ENCODE measurements at places on chromosomes 5 and 9.
A peak's percentile ranks its signal among the peaks of the same experiment; 100 is the strongest.

DNA sequence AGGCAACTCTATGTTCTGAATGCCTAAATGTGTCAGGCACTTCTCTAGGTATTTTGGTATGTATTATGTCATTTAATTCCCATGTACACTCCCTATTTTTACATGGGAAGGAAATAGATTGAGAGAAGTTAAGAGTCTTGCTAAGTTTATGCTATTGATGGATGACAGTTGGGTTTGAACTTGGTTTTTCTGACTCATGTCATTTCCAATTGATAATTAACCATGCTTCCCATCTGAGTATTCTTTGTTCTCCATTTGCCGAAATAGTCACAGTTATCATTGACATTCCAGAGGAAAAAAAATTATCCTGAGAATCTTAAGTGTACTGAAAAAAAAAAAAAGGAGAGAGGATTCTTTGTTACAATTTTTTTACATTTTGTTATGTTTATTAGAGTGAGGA, 23.1 kb upstream of the DMRTA1 start:
- DNase-seq = no peak

DNA sequence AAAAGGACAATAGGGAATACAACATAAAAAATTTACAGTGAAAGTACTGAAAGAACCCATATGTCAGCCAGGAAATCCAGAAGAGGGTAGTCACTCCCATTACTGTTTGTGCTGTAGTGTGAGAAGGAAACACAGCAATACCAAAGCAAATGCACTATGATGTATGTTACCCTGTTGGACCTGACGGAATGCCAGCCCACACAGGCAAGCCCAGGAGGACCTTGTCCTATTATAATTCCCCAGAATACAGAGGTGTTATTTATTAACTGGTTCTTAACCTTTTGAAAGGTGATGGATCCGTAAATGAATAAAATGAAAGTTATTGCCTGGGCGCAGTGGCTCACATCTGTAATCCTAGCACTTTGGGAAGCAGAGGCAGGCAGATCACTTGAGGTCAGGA, 79.0 kb downstream of the GDA start:
- DNase-seq = no peak

DNA sequence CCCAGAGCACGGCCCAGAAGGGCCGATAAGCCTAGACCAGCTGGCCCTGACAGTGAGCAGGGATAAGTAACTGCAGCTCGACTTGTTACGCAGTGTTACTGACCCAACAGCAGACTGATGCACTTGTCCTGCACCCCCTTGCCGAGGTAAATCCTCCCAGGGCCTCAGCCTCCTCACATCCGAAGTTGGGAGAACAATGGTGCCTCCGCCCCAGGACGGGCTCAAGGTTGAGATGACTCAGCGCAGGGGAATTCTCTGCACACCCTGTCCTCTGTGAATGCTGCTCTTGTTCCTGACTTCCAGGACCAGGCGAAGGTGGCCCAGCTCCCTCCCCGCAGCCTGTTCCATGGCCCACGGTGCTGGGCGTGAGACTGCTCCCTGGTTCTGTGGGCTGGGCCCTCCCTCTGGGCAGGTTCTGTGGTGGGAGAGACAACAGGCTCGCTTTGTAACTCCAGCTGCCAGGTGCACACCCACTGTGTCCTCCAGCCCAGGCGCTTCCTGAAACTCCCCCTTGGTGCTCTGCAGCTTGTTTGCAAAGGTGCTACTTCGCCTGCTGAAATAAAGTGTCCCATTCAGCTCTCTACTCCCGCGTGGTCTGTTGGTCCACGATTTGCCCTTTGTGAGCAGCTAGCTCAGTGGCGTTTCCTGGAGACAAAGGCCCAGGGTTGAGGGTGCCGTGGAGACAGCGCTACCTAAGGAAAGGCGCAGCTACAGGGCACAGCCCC, 40.1 kb upstream of the SLC6A19 start:
- no peak for DNase-seq

- DNase-seq = no peak
Measured at GRCh38 chr9:101458963-101459631, 23.5 kb upstream of the ALDOB start.

- DNase-seq = no peak
Measured at GRCh38 chr5:14414007-14414406, 167.6 kb upstream of the OTULINL start.

DNA sequence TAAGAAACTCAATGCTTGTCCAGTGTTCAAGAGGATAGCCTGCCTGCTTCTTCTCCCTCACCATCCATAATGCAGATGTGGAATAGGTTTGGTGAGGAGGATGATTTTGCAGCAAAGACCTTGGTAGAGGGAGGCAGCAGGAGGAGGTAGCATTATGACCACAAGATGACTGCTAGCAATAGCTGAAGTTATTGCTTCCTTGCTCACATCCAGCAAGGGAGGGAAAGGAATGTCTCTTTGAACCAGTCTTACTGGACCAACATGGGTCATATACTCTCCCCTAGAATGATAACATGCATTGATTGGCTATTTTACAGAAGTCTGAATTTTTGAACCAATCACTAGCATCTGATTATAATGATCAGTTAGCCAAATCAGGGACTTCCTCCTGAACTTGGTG, 607.6 kb downstream of the EBF1 start:
- DNase-seq = no peak

- DNase-seq = no peak
Measured at GRCh38 chr9:68760674-68761333, 55.8 kb downstream of the PIP5K1B start.

GRCh38 chr5:14217587-14217986, 74.4 kb downstream of the TRIO start:
- DNase-seq = no peak

DNA sequence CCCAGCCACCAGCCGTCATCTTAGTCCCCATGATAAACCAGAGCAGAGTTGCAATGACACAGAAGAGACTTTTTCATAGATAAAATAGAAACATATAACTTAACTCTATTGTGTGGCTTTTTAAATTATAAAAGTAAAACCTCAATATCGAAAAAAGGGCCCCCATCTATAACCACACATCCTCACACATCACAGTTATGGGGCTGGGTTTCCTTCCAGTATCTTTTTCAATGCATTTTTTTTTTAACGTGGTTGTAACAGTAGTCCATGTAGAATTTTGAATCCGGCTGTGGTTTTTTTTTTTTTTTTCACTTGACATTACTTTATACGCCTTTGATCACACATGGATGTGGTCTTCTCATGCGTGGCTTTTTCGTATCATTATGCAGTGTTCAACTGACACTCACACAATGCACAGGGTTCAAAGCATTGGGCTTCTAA, 77.4 kb downstream of the CFAP77 start:
- no peak for DNase-seq

DNA sequence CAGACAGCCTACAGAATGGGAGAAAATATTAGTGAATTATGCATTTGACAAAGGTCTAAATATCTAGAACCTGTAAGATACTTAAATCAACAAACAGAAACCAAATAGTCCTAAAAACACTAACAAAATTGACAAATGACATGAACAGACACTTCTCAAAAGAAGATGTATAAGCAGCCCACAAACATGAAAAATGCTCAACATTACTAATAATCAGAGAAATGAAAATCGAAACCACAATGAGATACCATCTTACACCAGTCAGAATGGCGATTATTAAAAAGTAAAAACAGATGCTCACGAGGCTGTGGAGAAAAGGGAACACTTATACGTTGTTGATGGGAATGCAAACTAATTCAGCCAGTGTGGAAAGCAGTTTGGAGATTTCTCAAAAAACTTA, 1186.8 kb downstream of the DTWD2 start:
- no peak for DNase-seq

DNA sequence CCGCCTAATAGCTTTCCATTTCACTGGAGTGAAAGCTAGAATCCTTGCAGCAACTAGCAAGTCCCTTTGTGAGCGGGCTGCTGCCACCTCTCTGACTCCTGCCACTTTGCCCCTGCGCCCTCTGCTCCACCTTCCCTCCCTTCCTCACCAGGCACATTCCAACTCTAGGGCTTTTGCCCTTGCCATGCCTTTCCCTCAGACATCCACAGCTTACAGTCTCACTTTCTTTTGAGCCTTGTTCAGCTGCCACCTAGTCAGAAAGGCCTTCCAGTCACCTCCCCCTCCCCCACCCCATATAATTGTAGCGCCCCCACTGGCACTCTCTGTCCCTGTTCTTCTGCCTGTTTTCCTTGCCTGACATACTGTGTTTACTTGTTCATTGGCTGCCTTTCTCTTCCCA, 31.0 kb downstream of the CYSTM1 start:
- DNase-seq = no peak

DNA sequence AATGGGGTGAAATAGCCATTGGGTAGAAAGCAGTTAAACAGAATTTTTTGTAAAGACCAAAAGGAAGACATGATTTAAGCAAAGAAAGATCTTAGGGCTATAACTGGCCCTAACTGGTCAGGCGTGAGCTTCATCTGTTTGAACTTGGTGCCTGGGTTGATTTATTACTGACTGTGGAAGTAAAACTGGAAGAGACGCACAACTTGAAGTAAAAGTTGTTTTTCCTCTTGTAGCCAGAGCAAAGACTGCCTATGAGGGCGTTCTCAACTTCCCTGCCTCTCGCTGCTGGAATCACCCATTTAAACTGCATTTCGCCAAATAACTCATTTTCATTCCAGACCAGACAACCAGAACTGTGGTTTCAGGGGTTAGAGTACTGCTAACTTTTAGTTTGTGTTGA, 1.5 kb downstream of the THBS4 start:
- DNase-seq = no peak

- DNase-seq = peak; percentile 78
Measured at GRCh38 chr9:87276327-87276841, 221.3 kb upstream of the DAPK1 start.

- DNase-seq = no peak
Measured at GRCh38 chr5:173196133-173196952, 38.7 kb downstream of the NKX2-5 start.

DNA sequence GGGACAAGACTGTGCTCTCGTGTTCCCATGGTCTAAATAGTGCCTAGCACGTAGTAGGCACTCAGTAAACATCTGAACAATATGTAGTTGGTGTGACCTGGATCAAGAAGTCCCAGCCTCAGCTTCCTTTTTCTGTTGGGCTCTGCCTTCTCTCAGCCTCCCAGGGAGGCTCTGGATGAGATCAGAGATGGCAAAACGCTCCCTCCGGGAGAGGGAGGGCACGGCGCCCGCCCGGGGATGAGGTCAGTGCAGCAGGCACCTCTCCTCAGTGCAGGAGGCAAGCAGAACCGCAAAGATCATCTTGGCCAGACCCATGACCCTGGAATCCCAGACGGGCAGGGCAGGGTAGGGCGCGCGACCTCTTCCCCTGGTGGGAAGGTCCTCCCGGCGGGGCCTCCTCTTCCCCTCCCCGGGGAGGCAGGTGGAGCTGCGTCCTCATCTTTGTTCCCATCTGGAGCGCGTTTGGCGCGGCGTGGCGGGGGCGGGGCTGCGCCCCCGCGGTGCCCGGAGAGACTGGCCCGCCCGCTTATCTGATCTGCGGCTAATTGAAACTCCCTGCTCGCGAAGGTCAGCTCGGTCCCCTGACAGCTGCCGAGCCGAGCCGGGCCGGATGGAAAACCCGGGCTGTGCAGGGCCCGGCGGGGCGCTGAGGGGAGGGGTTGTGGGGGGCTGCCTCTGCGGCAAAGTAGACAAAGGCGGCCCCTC, 60.9 kb downstream of the CXXC5 start:
- no peak for DNase-seq

GRCh38 chr9:113588242-113588810, 124.8 kb downstream of the RGS3 start:
- no peak for DNase-seq

DNA sequence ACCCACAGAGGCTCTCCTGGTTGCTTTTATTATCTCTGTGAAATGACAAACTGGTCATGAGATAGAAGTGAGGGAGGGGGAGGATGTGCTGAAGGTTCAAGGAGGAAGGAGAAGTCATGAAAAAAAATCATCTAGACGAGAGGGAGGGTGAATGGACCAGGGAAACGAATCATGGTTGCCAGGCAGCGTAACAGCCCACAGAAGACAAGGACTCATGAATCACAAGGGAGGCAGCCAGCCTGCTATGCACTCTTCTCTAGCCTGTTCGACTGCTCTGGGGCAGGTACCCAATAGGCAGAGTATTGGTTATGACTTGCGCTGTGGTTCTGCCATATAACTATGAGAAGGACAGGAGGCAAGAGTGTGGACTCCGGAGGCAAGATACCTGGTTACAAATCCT, 475.2 kb downstream of the CDK5RAP2 start:
- no peak for DNase-seq

DNA sequence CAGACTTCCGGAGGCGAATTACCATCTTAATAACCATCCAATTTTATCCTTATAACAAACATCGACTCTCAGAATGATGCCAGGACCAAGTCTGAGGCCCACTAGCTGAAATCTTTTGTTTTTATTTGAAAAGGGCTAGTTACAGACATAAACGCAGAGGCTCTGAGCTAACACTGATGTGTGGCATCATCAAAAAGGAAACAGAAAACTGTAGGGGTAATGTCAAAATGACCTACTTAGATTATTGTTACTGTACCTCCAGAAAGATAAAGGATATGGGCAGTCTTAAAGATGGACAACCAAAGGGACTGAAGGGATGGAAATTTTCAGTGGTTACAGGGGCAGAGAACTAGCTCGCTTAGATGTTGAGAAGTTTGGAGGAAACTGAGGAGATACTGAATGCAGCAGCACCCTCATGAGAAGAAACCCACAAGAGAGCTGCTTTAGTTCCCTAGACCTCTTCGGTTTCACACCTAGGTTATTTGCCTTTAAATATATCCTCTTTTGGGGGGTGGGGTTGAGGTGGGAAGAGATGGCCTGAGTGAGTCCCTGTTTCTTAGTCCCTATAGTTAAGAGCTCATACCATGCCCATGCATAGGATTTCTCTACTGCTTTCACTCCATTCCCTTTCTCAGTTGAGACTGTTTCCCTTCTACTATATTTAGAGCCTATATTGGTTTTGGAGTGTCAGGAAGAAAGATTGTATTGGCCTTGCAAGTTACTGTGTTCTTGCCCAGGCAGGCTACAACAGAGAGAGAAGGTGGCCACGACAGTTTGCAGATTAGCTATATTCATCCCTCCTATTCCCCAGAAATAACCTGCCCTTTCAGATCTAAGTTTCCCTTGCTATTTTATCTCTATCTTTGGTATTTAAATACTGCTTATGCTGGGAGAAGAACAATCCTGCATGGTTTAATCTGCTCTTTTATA, 320.4 kb upstream of the EFNA5 start:
- DNase-seq = no peak

DNA sequence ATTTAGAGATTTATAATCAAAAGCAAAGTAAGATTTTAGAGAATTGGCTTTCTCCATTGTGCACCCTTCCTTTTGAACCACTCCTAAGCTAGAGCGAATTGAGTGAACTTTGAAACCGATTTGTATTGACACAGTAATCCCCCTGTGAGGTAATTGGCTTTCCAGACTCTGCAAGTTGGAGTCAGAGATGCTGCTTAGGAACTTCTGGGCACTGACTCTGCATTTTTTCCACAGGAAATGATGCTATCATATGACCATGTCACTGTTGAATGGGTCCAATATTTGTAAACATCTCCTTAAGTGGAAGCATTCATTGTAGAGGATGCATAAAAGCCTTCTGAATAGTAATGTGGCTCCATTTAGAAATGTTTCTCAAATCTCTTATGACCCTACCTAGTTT, 394.4 kb upstream of the ZNF608 start:
- no peak for DNase-seq

- DNase-seq = peak; percentile 13
Measured at GRCh38 chr9:80839821-80840675, 849.3 kb downstream of the TLE1 start.

- DNase-seq = no peak
Measured at GRCh38 chr5:131394128-131394527, 130.3 kb downstream of the CDC42SE2 start.

All from HS-5 (cell line).